D721Med (cell line): ENCODE measurements at places on chromosomes 1 and 21.

DNA sequence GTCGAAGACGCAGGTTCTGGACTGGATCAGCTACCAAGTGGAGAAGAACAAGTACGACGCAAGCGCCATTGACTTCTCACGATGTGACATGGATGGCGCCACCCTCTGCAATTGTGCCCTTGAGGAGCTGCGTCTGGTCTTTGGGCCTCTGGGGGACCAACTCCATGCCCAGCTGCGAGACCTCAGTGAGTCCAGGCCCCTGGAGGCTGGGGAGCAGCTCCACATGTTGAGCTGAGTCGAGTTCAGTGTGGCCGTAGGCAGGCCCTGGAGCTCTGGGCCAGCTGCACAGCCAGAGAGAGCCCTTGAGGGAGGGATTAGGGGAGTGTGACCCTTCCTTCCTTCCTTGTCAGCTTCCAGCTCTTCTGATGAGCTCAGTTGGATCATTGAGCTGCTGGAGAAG, 1.6 kb downstream of the ELF3 start:
- DNase-seq, result no peak

DNA sequence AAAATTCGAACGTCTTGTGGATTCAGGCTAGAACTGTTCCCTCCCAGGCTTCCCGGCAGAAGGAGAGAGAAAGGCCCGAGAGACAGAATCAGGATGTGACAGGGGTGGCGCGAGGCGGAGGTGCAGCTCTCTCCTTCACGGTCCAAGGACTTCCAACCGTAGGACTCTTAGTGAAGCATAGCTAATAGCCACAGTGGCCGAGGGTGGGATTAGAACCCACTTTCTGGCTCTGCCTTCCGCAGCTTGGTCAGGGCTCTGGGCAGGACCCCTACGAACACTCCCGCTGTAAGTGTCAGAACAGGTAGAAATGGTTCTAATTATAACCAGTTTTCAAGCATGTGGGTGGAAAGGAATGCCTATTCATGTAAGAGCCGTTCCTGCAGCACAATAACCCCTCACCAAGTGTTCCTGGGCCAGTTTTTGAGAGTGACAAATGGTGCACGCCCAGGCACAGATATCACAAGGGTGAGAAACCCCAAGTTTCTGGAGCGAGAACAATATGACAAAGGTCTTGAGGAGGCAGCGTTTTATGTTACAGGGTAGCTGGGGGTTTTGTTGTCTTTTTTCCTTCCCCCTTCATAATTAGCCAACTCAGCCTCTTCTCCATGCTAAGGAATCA, 86.4 kb downstream of the SYF2 start:
- no peak for DNase-seq

GRCh38 chr1:81007024-81007423, 793.7 kb upstream of the ADGRL2 start:
- DNase-seq, result no peak

DNA sequence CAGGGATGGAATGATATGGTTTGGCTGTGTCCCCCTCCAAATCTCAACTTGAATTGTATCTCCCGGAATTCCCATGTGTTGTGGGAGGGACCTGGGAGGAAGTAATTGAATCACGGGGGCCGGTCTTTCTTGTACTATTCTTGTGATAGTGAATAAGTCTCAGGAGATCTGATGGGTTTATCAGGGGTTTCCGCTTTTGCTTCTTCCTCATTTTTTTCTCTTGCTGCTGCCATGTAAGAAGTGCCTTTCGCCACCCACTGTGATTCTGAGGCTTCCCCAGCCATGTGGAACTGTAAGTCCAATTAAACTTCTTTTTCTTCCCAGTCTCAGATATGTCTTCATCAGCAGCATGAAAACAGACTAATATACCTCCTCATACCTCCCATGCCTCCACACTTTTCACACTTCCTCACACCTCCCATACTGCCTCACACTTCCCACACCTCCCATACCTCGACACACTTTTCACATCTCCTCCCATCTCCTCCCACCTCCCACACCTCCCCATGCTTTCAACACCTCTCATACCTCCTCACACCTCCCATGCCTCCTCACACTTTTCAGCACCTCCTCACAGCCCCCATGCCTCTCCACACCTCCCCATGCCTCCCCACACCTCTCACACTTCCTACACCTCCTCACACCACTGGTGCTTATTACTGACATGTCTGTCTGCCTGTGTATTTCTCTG, 21.3 kb downstream of the GPR137B start:
- no peak for DNase-seq
